ENCODE measurements at places on chromosomes 11 and 22. TPM values are rescaled to one million over a fixed set of nuclear protein-coding genes. Genes with fewer than 3 reads are reported as not detected.

DNA sequence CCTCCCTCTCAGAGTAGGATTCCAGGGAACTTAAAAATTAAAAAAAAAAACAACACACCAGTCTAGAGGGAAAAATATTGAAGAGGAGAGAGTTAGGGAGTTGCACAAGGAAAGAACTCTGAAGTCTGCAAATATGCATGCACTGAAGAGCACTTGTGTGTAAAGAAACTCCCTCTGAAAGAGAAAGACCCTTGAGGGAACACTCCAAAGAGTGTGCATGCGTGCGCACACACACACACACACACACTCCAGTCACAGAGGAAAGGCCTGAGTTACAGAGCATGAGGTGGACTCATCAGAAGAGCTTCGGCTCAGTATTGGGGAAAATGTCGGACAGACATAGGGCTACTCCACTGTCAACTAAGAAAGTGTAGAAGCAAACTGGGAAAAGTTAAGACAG lies 30.1 kb downstream of the GGTLC2 start:
- no peak for DNase-seq

DNA sequence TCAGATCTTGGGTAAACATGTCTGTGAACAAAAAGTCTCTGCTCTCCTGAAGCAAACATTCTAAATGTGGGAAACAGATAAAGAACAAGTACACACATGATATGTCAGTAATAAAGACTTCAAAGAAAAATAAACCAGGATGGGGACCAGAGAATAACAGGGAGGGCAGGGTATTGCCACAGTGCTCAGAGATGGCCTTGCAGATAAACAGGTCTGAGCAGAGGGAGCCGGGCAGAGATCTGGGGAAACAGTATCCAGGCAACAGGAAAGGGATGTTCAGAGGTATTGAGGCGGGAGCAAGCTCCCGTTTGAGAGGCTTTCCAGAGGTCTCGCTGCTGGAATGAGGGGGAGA lies 2.9 kb downstream of the CCDC86 start:
- no peak for DNase-seq

- DNase-seq: peak; percentile 97
These were observed 1.1 kb downstream of the SLC3A2 start for GRCh38 chr11:62881579-62882430.

GRCh38 chr11:60852982-60853950 lies 2.5 kb downstream of the PTGDR2 start:
- no peak for DNase-seq

DNA sequence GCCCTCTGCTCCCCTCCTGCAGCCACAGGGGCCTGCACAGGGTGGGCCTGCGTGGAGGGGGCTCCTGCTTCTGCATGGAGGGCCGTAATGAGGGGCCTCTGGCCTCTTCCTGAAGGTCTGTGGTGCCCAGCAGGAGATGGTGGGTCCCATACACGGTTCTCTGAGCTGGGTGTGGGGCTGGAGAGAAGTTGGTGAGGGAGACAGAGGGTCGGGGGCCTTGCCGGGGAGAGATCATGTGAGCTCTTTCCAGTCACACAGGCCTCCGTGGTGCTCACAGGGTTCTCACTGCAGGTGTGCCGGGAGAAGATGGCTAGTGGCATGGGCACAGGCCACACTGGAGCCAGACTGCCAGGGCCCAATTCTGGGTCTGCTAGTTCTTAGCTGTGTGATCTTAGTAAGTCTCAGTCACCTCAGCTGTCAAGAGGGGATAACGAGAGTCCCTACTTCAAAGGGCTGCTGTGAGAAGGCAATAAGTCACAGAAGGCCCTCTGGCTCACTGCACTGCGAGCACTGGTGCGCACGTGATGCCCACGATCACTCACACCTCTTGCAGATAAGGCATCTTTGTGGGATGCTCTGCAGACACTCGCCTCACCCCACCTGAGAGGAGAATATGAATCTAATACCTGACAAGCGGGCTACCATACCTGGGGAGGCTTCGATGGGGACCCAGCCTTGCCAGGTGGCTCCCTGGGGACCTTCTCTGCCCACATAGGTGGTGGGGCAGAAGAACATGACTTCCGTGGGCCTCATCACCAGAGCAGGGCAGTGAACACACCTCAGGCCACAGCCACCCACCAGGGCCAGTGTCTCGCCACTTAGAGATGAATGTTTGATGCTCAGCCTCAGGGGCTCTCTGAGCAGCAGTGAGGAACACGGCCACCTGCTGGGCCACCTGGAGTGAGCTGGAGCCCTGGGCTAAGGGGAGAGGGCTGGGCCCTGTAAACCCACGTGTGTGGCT lies 14.5 kb downstream of the KCNC1 start:
- no peak for DNase-seq

GRCh38 chr11:58958500-58958899 lies 19.2 kb downstream of the GLYATL1 start:
- peak; percentile 5 for DNase-seq

DNA sequence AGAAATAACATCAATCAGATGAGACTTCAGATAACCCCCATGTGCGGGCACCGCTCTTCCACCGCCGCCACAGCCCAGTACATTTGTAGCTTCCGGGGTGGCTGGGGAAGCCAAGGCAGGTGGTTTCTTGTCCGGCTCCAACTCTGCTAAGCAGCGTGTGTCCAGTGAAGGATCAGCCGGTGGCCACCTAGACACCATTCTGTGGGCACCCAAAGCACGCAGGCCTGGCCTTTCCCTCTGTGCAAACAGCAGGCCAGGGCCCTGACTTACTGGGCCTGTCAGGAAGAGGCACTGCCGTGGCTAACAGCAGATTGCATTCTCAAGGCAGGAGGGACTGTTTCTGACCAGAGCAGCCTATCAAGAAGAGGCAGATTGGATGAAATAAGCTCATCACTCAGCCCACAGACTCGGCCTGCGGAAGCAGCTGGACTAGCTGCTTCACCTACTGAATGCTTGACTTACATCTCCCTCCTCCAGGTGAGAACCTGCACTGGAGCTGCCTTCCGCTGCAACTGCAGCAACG lies 74.8 kb downstream of the ETS1 start:
- DNase-seq: no peak

- no peak for DNase-seq
These were observed 28.4 kb downstream of the WEE1 start for GRCh38 chr11:9601876-9602199.

- DNase-seq: no peak
These were observed 27.3 kb downstream of the HSPA8 start for GRCh38 chr11:123034597-123034996.

GRCh38 chr11:122742301-122743018 lies 86.9 kb downstream of the UBASH3B start:
- no peak for DNase-seq

- no peak for DNase-seq
These were observed 21.7 kb upstream of the TH start for GRCh38 chr11:2193099-2193887.

DNA sequence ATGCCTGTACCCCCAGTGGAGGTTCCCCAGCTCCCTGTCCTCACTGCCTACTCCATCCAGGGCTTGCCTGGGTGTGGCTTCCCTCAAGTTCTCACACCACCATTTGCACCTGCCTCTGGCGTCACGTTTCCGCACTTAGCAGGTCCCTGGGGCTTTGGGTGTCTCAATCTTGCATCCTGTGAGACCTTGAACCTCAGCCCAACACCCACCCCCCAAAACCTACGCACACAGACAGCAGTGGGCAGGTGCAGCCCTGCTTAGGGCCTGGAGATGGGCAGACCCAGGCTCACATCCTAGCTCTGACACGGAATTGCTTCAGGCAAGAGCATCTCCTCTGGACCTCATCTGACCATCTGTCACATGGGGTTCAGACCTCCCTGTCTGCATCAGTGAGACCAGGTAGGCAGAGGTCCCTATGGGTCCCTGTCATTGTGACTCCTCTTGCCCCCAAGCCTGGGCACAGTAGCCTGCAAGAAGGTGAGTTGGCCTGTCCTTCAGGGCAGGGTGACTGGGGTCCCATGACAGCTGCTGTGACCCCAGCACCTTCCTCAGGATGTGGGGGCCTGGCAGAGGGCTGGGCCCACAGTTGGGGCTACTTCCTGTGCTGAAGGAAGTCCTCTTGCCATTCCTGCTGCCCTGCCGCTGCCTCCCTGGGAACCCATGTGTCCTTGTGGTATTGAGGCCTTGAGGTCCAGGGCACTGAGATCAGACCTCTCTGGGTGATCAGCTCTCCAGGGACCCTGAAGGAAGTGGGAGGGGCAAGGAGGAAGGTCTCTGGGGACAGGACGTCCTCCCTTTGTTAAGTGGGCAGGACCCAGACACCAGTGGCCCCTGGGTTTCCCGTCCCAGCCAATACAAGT lies 2.0 kb downstream of the SIPA1 start:
- DNase-seq: no peak

GRCh38 chr11:16613262-16613511 lies 125.3 kb upstream of the C11orf58 start:
- DNase-seq: no peak

DNA sequence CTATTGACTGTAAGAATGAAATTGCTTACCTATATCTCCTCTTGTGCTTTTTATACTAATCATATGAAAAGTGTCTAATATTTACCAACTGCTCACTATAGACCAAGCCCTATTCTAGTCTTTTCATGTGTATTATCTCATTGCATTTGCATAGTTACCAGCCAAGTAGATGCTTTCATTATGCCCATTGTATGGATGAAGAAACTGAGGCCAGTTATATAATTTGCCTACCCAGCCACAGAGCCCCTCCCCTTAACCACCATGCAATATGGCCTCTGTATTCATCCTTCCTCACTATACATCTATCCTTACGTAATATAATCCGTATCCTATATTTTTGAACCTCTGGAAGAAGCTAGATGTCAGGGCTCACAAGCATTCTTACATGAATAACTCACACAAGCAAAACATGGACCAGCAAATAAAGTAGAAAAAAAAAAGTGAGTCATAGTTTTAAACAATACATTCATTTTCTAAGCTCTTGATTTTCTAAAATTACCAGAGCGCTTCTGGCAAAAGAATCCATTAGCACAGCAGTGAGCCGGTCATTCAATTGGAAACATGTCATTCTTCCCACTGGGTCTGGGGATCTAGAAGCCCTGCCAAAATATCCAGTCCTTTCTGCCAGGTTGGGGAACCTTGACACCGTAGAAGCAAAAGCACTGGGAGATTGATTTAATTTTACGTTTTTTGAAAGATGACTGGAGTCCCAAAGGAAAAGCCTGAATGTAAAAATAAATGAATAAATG lies 80.0 kb downstream of the C11orf91 start:
- peak; percentile 86 for DNase-seq

DNA sequence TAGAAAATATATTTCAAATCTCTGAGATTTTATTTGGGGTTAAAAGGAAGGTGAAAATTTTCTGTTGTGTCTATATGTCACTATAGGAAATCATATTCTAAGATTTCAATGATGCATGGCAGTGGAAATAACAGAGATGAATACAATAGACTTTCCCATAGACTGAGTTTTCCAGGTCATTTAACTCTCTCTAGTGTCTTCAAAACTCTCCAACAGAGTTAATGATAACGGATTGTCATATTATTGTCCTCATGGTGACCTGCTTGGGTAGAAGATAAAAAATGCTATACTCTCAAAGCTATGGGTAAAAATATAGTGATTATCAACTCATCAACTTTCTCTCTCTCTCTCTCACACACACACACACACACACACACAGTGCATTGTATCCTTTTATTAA lies 312.9 kb downstream of the CNTN5 start:
- DNase-seq: no peak

- no peak for DNase-seq
These were observed 1055.7 kb downstream of the JRKL start for GRCh38 chr11:97445561-97445960.

DNA sequence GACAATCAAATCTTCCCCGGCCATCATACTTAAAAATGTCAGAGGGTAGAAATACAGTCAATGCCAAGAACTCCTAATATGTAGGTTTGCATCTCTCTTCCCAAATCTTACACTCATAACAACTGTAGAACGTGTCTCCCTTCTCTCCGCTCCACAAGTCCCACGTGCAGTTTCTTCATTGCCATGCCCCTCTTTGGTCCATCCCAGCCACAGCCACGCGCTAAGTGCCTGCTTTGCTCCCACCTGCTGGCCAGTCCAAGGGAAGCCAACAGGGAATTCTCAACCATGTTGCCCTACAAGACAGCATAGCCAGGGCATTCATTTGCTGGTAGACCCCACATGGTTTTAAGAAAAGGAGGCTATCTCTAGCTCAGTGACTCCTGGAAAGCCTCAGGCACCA lies 420.6 kb upstream of the ISX start:
- no peak for DNase-seq

DNA sequence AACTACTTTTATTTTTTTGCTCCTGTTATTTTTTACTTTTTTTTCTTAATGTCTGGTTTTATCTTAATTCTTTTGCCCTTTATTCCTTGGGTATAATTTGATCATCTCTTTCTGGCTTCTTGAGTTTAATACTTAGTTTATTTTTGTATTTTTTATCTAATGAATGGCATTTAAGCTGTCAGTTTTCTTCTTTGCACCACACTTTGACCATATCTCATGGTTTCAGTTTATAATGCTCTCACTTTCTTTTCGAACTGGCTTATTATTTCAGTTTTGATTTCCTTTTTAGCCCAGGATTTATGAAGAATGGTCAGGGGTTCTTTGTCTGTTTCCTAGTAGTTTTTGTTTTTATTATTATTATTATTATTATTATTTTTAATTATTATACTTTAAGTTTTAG lies 48.3 kb downstream of the QSER1 start:
- DNase-seq: no peak

DNA sequence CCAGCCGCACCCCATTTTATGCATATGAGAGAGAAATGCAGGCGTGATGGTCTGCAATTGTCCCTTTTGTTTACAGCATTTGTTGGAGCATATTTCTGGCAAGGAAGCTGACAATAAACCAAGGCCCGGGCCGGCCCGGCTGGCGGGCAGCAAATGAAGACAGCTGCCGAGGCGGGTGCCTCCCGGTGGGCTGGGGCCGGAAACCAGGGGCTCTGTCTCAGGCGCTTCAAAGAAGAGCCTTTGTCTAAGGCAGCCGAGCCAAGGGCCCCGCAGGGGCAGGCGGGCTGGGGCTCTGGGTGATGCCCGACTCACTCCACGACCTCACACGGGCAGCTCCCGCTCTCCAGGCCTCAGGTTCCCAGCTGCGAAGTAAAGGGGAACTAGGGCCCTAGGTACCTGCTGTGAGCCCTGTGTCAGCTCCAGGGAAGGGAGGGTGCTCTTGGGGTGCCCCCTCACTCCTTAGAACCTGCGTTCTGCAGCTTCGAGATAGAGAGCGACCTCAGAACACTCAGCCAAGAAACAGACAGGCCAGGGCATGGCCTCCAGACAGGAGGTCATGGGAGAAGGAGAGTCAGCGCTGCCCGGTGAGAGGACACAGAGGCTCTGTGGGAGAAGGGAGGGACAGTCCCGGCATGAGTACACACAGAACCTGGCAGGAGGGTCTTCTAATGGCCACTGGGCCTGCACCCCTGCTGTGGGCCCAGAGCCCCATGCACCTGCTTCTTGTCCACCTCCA lies 2.4 kb downstream of the LINC01488 start:
- DNase-seq: no peak

Gene UCP3
- 0.15 TPM for total RNA-seq

Gene CLP1
- total RNA-seq: 18.4 TPM

Gene FUT4
- total RNA-seq: 2.2 TPM

Gene KRTAP5-8
- total RNA-seq: not detected

Gene MAPK8IP2
- 0.74 TPM for total RNA-seq

Gene DENND6B
- total RNA-seq: 0.20 TPM

Gene UPK3A
- not detected for total RNA-seq

Gene HMBS
- 18.5 TPM for total RNA-seq

Gene HTR3A
- total RNA-seq: not detected

Gene CRYBB3
- total RNA-seq: not detected

Gene CCDC188
- total RNA-seq: 0.69 TPM

Gene KDM4E
- not detected for total RNA-seq

Gene IGHMBP2
- 9.4 TPM for total RNA-seq

Gene PANX3
- not detected for total RNA-seq

Gene UBQLNL
- total RNA-seq: 0.34 TPM

Gene OR56A3
- not detected for total RNA-seq

Gene ASPHD2
- 3.8 TPM for total RNA-seq

Gene C11orf87
- total RNA-seq: 0.02 TPM
